ENCODE measurements at places on chromosomes 4 and X.
A peak's percentile ranks its signal among the peaks of the same experiment; 100 is the strongest.

DNA sequence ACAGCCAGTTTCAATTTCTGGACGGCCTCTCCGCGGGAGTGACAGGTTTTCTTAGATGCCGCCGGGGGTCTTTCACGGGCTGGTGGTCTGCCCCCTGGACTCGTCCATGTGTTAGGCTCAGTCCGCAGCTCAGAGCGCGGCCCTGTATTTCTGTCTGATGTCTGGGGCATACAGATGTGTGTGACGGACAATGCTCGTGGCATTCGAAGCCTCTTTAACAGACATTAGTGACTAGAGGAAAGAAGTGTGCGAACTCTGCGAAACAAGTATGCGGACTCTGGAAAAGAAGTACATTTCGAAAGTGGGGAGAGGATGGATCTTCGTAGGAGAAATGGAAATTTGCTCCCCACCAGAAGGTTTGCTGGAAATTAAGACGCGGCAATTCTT is 793 bp upstream of the DCUN1D4 start:
- peak; percentile 4 for DNase-seq

DNA sequence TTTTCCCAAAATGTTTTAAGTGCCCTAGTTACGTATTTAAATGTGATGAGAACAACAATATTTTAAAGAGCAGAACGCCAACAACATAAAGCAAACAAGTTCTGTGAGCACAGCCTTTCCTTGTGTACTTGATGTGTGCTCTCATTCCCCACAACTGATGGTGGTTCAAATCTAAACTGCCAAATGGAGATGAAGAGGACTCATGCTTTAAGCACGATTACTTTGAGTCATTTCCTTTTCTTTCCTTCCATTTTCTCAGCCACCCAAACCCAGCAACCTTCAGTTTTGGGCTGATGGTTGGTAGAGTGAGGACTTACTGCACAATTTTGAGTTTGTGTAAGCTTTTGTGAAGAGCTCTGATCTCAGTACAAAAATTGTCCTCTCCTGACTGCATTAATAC is 1.7 kb downstream of the NSD2 start:
- peak; percentile 56 for DNase-seq

DNA sequence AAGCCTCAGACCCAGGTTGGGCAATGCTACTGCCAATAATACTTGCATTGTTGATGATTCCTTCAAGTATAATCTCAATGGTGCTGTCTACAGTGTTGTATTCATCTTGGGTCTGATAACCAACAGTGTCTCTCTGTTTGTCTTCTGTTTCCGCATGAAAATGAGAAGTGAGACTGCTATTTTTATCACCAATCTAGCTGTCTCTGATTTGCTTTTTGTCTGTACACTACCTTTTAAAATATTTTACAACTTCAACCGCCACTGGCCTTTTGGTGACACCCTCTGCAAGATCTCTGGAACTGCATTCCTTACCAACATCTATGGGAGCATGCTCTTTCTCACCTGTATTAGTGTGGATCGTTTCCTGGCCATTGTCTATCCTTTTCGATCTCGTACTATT is 7.4 kb downstream of the LPAR4 start:
- no peak for DNase-seq

DNA sequence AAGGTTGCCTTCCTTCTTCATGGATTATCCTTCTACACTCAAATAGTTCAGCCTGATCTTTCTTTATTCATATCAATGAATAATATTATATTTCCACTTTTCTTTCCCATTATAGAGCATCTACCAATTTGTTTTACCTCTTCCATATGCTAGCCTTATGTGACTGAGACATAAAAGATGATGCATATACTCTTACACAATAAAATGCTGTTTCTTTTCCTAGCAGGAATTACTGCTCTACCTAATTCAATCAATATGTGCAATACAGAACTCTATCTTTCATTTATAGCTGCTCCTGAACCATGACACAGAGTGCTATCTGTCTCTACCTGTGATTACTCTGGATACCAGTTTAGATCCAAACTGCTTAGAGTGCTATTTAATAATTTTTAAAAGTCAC is 2334.0 kb downstream of the PCDH7 start:
- no peak for DNase-seq

GRCh38 chrX:113868711-113869110 is 715.2 kb upstream of the HTR2C start:
- no peak for DNase-seq

GRCh38 chrX:131955099-131955777 is 67.9 kb upstream of the STK26 start:
- no peak for DNase-seq

GRCh38 chrX:29130905-29131304 is 543.7 kb downstream of the IL1RAPL1 start:
- DNase-seq, result no peak

- DNase-seq, result no peak
These were observed 373.4 kb downstream of the PDGFC start for GRCh38 chr4:156598138-156598681.

DNA sequence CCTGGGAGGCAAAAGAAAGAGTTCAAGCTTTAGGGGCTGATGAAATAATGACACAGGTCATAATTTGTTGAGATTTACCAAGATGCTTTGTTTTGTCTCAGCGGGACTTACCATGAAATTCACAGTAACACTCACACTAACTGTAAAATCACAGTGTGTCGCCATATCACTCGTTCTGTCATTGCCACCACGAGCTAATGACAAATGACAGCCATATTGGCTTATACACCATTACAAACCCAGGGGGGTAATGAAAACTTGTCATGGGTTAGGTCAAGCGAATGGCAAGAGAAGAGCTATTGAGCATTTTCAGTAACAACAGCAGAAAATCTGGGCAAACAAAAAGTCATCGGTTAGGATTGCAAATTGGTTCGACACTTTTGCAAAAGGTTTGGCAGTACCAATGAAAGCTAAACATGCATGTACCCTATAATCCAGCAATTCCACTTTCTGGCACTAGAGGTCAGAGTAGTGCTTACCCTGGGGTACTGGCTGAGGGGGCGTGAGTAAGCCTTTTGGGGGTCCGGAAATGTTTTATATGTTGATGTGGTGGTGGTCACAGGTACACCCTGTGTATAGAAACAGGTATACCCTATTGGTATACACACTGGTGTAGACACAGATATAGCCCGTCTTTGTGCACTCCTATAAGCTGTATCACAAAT is 83.9 kb upstream of the RAI2 start:
- DNase-seq, result peak; percentile 3

- DNase-seq, result peak; percentile 80
These were observed 280.5 kb downstream of the FBXW7 start for GRCh38 chr4:152255437-152255836.

- no peak for DNase-seq
These were observed 49.4 kb upstream of the RELL1 start for GRCh38 chr4:37735578-37735977.

GRCh38 chr4:74640111-74640903 is 154.0 kb downstream of the BTC start:
- DNase-seq, result no peak

DNA sequence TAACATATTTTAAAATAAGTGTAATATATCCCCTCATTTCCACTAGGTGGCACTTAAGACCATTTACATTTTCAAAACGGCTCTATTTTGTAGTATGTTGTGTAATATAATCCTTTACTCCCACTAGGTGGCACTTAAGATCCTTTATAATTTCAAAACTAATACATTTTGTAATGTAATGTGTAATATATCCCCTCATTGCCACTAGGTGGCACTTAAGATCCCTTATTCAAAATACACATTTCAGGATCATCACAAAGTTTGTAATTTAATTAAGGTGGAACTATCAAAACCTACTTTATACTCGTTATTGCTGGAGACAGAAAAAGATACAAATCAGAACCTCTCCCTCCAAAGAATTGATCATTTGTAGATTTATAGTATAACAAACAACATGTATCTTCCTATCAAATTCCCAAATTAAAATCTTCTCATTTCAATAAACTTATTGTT is 132.5 kb downstream of the ARHGAP6 start:
- DNase-seq, result no peak

- DNase-seq, result no peak
These were observed 100.5 kb downstream of the CLNK start for GRCh38 chr4:10584042-10584441.

GRCh38 chr4:173214661-173215060 is 46.0 kb downstream of the GALNT7 start:
- DNase-seq, result no peak

- DNase-seq, result no peak
These were observed 16.8 kb upstream of the DMP1 start for GRCh38 chr4:87633243-87633642.

- no peak for DNase-seq
These were observed 43.0 kb upstream of the TAPT1 start for GRCh38 chr4:16269240-16269639.

DNA sequence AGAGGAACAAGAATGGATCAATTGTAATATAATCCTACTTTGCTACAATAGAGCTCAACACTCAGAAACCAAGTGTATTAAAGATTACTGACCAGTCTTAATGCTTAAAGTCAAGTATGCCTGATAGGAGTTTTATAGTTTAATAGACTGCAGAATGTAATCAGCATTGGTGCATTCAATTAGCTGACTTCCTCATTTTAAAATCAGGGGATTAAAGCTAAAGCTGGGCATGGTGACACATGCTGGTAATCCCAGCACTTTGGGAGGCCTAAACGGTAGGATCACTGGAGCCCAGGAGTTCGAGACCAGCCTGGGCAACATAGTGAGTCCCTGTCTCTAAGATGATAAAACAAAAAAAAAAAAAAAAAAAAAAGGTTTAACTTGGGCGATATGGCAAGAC is 10.8 kb downstream of the HNRNPDL start:
- no peak for DNase-seq

GRCh38 chr4:114780205-114780604 is 181.6 kb downstream of the UGT8 start:
- no peak for DNase-seq

DNA sequence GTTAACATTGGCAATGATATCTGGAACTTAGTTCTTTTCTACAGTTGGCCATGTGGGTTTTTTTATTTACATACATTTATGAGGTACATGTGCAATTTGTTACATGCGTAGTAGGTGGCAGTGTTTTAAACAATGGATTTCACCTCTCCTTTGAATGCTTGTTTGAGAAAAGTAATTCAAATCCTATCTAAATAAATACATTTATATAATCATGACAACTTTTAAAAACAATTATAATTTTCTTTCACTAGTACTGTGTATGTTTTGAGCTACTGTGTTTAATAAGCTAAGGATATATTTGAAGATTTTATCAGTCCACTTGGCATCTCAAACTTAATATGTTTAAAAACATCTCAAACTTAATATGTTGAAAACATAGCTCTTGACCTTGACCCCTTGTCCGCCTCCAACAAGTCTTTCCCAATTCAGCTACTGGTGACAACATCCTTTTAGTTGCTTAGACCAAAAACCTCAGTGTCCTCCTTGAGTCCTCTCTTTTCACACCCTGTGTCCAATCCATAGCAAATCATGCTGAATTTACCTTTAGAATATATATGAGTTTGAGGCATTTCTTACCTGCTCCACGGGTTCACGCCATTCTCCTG is 14.5 kb downstream of the GUCY1B1 start:
- no peak for DNase-seq

DNA sequence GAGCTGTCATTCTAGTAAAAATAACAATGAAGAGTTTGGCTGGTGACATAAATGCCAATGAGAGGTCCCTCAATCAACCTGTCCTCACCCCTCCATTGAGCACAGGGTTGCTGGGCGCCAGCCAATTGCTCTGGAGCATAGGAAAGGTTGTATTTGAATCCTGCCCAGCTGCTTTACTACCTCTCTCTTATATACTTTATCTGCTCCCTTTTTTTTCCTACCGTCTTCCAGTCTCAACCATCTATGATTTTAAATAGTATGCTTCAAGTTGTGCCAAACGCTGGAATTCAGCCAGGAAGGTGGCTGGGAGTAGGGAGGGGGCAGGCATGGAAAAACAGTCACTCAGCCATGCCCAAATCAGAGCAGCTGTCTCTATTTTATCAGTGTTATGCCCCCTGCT is 153.8 kb downstream of the NR3C2 start:
- DNase-seq, result no peak

DNA sequence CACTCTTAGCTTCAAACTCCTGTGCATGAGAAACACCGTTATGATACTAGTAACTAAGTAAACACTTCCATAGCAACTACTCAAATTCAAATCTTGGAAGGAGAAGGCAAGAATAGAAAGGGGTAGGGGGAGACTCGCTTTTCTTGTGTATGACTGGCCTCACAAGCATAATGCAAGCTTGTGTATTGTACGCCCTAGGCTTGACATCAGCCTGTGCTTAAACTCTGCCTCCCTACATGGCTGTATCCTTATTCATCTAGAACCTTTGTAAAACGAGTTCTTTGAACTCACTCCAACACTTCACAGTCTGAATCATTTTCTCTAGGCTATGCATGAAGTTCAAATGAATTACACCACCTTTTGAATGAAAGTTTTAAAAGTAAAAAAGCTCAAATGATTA is 1071.2 kb upstream of the ADGRL3 start:
- no peak for DNase-seq

GRCh38 chr4:78337244-78338020 is 214.1 kb upstream of the ANXA3 start:
- DNase-seq, result no peak

DNA sequence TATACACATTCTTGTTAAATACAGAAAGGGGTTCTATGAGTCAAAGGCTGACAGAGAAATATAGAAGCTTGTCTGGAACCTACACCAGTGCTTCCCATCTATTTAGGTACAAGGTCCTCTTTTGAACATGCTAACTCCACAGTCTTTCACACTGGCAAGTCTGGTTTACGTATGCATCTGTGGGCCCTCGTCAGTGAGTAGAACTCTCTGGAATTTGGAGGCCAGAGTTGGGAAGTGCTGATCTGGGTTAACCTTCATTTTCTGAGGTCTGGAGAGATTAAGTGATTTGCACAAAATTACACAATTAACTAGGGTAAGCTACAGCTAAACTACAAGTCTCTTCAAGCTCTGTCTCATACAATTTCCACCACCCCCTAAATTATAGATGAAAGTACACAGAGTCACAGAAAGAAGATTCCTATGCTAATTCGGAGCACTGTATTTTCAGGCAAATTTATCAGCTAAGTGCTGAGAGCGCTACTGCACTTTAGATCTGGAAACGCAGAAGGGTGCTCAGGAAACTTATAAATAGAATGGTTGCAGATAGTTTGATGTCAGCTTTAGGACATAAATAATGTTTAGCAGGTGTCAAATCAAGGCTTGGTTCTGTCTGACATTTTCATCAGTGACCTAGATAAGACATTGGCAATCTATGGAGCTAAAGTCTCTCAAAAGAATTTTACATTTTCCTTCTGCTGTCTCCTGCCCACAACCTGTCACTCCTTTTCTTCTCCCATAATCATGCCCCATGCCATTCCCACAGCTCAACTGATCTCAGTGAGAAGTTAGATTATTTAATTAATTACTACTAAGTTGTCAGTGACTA is 43.0 kb upstream of the PDLIM5 start:
- DNase-seq, result no peak

DNA sequence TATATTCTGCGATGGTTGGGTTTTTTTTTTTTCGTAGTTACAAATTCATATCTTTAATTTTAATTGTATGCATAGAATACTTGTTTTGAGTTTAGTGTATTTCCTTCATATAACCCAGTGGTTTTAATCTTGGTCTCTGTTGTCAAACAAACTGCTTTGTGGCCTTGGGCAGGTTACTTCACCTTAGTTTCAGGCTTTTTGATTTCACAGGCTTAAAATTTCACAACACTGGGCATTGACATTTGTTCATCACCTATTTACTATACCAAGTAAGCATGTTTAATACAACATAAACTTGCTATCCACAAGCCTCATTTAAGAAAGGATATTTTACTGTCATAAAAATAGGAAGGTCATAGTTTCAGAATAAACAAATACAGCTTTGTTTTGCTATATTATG is 14.7 kb downstream of the RAPGEF2 start:
- no peak for DNase-seq
